Right renal pelvis (tissue), 4 donors: ENCODE measurements at places on chromosomes 16 and 17.

DNA sequence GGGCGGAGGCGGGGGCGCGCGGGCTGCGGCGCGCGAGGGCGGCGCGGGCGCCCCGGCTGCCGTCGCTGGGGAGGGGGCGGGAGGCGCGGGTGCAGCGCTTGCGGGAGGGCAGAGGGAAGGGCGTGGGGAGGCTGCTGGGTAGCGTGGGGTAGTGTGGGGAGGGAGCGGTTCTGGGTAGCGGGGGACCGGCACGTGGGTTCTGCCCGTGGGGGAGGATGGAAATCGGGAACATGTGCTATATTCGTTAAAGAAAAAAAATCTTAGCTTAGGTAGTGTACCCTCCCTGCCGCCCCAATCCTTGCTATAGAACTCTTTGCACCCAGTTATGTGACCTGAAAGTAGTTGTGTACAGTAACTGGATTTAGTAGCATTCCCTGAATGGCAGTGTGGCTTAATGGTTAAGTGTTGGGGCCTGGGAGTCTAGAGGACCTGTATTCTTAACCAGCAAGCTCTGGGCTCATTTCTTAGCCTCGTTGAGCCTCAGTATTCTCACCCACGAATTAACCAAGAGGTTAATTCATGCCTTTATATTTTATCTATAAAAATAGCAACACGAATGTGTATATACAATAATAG, 646 bp downstream of the RABEP1 start:
- DNase-seq = no peak

DNA sequence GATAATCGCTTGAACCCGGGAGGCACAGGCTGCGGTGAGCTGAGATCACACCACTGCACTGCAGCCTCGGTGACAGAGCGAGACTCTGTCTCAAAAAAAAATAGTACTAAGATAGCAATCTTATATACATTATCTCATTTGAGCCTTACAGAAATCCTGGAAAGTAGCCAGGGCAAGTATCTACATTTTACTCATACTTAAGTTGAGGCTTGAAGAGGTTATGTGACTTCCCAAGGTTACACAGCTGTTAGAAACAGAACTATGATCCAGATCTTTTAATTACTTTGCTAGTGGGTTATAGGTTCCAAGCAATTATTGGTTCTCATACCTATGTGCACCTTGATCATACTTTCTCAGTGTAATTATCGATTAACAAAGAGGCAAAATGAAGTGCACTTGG, 15.4 kb downstream of the C17orf78 start:
- no peak for DNase-seq

- DNase-seq = peak; percentile 92
Observed at GRCh38 chr17:48577330-48577945, 712 bp downstream of the HOXB4 start.

DNA sequence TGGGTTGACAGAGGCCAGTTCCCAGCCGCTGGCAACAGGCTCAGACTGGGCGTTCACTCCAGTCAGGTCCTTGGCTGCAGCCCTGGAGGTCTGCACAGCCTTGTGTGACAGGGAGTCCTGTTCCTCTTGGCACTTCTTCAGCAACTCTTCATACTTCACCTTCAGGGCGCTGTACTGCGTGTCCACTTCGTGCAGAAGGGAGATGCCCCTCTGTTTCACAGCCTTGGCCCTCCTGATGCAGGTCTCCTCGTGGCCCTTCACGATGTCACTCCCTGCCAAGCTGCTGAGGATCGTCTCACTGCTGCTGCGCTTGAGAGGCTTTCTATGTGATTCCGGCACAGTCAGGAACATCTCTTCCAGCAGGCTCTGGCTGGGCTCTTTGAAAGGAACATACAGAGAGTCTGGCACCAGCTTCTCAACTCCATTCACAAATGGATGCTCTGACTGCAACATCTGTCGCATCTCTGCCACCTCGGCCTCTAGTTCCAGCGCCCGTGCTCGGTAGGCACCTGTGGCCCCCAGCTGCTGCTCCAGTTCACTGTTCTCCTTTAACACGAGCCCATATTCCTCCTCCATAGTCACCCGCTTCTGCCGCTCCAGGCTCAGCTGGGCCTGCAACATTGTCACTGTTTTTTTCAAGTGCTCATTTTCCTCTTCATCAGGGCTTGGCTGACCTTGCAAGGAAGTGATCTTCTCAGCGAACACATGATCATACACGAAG, 27.2 kb downstream of the CDR2 start:
- no peak for DNase-seq

GRCh38 chr16:56999409-57000270, 10.3 kb downstream of the NLRC5 start:
- DNase-seq = no peak

GRCh38 chr17:80833952-80834892, 157.4 kb upstream of the CHMP6 start:
- no peak for DNase-seq

- no peak for DNase-seq
Observed at GRCh38 chr17:60442271-60443173, 20.2 kb downstream of the CHCT1 start.

DNA sequence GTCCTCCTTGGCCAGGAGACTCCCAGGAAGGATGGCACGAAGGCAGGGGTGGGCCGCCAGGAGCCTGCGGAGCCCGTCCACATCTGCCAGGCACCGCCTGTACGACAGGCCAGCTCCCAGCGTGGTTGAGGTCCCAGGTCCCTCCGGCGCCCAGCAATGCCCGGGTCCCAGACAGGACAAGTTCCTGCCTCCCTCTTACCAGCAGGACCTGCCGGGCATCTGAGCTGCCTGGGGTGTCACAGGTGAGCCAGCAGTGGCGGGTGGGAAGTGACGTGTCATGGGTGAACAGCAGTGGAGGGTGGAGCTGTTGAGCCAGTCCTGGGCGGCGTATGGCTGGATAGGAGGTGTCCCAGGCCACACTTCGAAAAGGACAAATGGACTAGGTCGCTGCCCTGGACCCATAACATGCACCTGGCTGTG, 15.7 kb upstream of the BAHCC1 start:
- DNase-seq = no peak

- no peak for DNase-seq
Observed at GRCh38 chr16:57544124-57544653, 1.7 kb downstream of the ADGRG5 start.

DNA sequence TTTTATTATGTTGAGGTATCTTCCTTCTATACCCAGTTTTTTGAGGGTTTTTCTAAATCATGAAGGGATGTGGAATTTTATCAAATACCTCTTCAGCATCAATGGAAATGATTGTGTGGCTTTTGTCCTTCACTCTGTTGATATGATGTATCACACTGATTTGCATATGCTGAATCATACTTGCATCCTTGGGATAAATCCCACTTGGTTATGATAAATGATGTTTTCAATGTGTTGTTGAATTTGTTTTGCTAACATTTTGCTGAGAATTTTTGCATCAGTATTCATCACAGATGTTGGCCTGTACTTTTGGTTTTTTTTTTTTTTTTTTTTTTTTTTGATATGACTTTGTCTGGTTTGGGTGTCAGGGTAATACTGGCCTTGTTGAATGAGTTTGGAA, 23.1 kb downstream of the CD300LB start:
- no peak for DNase-seq

GRCh38 chr17:4365628-4366326, 698 bp downstream of the UBE2G1 start:
- DNase-seq = peak; percentile 28

DNA sequence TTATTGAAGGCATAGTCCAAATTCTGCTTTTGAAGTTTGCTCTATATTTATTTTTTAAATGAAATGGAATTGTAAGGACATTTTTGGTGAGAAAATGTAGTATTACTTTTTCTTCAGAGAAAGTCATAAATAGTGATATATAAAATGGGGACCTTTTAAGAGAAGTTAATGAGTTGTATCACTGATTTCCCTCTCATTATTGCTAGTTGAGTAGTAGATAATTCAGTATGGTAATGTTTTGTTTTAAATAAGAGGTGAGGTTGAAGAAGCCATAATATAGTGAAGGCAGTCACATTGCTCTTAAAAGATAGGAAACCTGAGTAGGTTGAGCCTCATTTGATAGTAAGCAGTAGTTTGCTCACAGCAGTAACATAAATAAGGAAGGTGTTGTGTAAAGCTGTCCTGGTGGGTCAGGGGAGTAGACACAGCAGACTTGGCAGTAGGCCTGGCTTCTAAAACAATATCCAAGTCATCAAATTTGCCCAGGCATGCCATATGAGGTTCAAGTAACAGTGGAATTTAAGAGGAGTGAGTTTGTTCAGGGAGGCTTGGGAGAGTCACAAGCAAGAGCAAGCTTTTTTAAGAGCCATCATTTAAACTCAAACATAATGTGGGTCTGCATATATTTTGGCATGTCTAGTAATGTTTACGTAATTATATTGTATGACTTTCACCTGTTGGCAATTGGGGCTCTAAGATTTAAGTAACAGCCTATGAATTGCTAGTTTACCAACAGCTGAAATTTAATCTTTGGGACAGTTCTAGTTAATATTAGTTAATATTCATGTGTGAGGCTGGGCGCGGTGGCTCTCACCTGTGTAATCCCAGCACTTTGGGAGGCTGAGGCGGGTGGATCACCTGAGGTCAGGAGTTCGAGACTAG, 6.5 kb downstream of the NFATC3 start:
- no peak for DNase-seq

- no peak for DNase-seq
Observed at GRCh38 chr16:65284626-65285025, 162.8 kb upstream of the CDH11 start.

- DNase-seq = no peak
Observed at GRCh38 chr16:82055728-82056549, 20.9 kb downstream of the HSD17B2 start.

GRCh38 chr17:66915204-66915611, 49.3 kb upstream of the CACNG4 start:
- no peak for DNase-seq

DNA sequence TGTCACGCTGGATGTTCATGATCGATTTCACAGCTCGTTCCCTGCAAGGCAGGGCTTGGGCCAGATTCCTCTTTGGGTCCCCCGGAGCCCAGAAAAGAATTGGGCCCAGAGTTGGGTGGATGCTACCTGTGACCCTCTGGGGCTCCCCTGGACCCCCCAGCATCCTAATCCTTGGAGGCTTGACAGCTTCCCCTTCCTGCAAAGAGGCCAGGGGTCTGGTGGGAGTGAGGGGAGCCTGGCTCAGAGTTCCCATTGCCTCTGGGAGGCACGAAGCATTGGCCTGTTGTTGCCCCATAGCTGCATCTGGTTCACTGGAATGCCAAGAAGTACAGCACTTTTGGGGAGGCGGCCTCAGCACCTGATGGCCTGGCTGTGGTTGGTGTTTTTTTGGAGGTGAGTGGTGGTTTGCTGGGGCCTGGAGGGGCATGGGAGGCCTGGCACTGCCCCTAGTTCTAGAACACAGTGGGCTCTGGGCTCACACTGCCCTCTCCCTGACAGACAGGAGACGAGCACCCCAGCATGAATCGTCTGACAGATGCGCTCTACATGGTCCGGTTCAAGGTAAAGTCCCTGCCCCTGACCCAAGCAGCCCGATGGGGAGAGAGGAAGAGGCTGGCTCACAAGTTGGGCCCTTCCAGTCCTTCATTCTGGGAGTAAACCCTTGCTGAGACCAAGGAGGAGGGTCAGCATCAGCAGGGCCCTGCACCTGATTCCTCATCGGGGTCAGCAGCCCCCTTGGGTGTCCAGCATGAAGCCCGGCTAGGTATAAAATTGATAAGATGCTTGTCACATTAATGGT, 7.2 kb downstream of the CA7 start:
- no peak for DNase-seq

DNA sequence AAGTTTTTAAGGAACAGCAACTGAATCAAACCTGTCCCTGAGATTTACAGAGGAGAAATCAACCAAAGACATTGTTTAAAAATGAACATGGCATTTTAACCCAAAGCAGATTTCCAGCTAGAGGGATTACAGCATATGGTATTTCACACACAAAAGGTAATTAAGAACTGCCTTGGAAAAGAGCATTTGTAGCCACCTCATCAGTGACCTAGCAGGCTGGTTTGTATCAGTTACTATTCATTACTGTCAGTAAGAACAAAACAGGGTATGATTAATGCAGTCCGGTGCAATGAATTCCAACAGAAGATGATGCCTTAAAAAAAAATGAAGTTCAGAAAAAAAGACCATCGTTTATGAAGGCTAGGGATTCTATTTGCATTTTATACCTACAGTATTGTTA, 219.9 kb downstream of the CHD9NB start:
- no peak for DNase-seq

GRCh38 chr17:58658804-58659713, 32.8 kb downstream of the TEX14 start:
- peak; percentile 91 for DNase-seq

- no peak for DNase-seq
Observed at GRCh38 chr16:73356401-73357079, 308.6 kb upstream of the ZFHX3 start.

- DNase-seq = no peak
Observed at GRCh38 chr17:49287481-49287880, 56.9 kb upstream of the PHOSPHO1 start.

DNA sequence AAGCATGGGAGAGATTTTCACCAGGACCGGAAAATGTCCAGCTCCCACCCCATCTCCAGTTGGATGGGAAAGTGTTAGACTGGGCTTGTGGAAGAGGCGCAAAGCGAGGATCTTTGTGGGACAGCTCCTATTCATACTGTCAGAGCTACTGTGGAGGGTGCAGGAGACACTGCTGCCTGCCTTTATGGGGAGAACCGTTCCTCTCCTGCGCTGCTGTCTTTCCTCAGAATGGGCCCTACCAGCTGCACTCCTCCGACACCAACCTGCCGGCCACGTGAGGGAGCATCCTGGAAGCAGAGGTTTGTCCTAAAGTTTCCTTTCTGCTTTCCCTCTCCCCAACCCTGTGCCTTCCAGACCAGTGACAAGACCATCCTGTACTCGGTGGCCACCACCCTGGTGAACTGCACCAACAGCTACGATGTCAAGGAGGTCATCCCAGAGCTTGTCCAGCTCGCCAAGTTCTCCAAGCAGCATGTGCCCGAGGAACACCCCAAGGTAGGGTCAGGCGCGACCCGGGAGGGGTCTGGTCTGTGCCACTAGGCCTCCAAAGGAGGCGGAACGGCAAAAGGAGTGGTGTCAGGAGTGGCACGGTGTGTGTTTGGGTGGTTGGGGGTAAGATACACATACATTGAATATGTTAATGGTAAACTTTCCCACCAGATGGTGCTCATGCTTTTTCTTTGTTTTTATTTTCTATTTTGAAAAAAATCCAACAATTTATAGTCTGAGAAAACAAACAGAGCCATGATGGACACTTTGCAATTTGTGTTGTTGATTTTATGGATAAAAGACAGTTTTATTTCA, 23.0 kb downstream of the SLC35G3 start:
- no peak for DNase-seq
